ENCODE measurements at places on chromosomes 5 and 9.

GRCh38 chr9:130833031-130833990 lies 1.7 kb upstream of the ABL1 start:
- peak; percentile 20 for DNase-seq

DNA sequence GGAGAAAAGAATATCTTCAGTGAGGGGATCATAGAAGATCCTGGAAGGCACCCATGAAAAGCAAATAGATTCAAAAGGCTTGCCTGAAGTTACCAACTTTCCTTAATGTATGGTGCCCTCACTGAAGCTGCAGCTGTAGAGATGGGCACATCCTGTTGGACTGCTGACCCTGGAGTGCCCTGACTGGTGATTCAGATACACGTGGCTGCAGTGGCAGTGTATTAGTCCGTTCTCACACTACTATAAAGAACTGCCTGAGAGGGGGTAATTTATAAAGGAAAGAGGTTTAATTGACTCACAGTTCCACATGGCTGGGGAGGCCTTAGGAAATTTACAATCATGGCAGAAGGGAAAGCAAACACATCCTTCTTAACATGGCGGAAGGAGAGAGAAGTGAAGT lies 80.3 kb downstream of the OSMR start:
- DNase-seq = no peak

DNA sequence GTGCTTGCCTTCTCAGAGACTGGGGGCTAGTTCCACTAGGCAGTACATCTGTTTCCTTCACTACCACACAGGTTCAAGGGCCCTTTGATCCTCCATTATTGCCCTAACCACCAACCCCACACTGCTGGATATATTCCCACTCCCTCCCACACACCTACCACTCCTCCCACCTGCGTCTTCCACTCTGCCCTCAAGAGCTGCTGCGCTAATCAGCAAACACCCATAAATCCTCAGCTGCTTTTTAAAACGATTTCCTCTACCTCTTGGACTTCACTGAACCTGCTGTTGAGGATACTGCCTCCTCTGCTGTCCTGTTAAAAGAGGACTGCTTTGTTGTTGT lies 120.9 kb downstream of the MAPKAP1 start:
- no peak for DNase-seq

- DNase-seq = no peak
Measured at GRCh38 chr5:18114151-18114757, 480.0 kb downstream of the TAF11L14 start.

GRCh38 chr9:31715250-31715649 lies 669.2 kb upstream of the ACO1 start:
- no peak for DNase-seq

GRCh38 chr5:102759700-102760099 lies 4.6 kb downstream of the PAM start:
- no peak for DNase-seq

- peak; percentile 84 for DNase-seq
Measured at GRCh38 chr9:98087420-98088354, 31.2 kb downstream of the NANS start.

GRCh38 chr5:82808960-82809359 lies 268.2 kb downstream of the TMEM167A start:
- DNase-seq = no peak

DNA sequence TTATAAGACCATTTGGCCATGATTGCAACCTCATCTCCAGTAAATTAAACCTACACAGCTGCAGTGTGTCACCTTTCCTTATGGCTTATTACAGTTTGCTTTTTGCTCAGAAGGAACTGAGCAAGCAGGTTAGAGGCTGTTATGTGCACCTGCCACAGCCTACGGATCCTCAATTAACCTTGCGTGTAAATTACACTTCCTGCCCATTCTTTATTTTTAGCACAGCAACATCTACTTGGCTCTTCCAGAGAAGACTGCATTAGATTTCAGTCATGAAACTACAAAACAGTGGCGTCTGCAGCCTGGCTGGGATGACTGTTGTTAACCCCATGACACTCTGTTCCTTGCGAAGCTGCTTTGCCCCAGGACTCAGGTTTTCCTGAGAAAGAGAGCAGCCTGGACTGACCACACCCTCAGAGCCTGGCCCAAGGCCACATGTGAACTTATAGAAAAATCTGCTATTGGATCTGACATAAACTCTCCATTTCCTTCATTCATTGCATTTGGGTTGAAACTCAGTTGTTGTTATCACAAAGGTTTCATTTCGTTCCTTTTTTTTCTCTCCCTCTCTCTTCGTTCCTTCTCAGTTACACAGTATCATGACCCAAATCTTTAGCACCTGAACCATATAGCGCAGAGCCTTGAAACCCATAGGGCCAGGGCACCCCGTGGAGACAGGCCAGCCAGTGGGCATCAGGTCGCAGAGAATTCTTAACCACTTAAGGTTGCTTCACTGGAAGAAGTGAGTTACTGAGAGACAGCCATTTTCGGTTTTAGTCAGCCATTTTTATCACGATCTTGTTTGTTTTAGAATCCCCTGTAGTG lies 138.6 kb downstream of the PALM2AKAP2 start:
- DNase-seq = no peak

GRCh38 chr9:130042885-130043653 lies at the start of gene FNBP1:
Gene FNBP1, minus strand, starts transcription at chr9:130043189. Its CDS starts 214 bp downstream, at chr9:130042975.
- peak; percentile 91 for DNase-seq

- DNase-seq = no peak
Measured at GRCh38 chr5:170791325-170791954, 7.9 kb downstream of the GABRP start.

DNA sequence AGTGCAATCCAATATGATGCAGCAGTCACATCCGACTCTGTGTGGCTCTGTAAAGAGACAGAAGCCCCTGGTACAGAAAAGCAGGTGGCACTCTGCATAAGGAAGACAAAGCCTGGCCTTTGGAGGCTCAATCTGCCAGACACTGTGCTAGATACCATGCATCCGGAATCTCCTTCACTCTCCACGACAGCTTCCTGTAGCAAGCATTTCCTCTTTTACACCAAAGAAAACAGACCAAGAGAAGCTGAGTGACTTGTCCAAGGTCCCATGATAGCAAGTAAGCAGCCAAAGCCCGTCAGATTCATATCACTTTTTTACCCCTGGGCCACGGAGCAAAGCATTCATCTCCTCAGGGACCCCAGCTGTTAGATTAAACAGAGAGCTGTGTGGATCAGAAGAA lies 64.2 kb upstream of the SMIM23 start:
- no peak for DNase-seq

GRCh38 chr5:72138943-72139521 lies 31.8 kb downstream of the MAP1B start:
- DNase-seq = no peak

GRCh38 chr9:138075961-138076649 lies 198.5 kb downstream of the CACNA1B start:
- DNase-seq = no peak

DNA sequence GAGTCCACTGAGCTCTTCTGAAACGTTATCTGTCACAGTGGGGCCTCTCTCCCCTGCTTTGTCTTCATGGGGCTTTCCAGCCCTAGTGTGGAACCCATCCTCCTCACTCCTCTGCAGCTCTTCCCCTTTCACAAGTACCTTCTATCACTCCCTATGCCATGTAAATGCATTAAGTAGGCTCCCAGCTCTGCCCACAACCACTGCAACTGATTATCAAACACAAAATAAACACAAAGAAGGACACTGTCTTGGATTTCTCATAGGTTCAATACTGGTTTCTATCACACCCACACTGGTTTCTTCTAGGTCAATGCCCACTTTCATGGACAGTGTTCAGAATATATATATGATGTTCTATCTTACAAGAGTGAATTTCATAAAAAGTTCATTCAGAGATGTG lies 139.4 kb downstream of the GNAQ start:
- DNase-seq = no peak

DNA sequence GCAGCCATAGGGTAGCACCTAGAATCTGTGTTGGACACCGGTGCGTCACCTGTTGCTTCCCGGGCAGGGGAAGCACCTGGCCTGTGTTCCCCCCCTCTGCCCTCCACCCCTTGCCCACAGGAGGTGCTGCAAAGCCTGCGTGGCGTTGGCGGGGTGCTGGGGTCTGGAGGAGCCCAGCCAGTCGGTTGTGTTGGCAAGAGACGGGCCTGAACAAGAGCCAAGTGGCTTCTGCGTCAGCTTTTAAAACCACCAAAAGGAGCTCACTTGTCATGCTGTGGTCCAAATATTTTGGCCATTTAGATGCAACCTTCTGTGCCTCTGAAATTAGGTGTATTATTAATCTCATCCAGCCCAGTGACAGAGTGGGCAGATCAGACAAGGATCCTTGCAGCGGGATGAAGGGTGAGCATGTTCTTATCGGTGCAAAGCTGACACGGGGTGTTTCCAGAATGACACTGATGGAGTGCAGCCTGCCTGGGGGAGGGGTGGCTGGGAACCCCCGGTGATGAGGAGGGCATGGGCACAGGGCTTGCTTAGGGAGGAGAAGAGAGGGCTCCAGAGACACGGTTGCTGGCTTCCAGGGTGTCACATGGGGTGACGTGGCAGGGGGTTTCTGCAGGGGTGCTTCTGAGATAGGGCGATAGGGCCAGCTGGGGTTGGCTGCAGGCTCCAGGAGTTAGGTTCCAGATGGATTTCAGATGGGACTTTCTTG lies 9.7 kb upstream of the RXRA start:
- DNase-seq = no peak

DNA sequence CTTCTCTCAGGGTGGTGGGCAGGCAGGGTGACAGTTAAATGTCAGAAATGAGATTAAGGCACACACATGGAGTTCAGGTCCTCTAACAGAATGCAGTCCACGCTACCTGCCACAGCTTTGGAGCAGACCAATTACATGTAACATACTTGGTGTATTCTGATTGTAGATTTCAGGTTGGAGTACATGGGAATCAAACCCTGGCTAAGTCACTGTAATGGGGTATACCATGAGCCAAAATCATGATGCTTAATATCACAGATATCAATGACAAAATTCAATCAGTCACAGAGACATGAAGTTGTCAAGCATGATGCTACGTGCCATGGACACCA lies 48.9 kb downstream of the MEF2C start:
- DNase-seq = no peak

- no peak for DNase-seq
Measured at GRCh38 chr5:147746986-147747385, 35.5 kb downstream of the JAKMIP2 start.

GRCh38 chr9:110356639-110357395 lies 19.2 kb upstream of the TXNDC8 start:
- DNase-seq = no peak

DNA sequence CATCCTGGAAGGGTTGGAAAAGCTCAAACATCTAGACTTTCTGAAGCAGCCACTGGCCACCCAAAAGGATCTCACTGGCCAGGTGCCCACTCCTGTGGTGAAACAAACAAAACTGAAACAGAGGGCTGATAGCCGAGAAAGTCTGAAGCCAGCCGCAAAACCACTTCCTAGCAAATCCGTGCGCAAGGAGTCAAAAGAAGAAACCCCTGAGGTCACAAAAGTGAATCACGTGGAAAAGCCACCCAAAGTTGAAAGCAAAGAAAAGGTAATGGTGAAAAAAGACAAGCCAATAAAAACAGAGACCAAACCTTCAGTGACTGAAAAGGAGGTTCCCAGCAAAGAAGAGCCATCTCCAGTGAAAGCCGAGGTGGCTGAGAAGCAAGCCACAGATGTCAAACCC lies 87.6 kb downstream of the MAP1B start:
- DNase-seq = no peak

GRCh38 chr9:70120834-70121510 lies 77.3 kb downstream of the MAMDC2 start:
- DNase-seq = no peak

- no peak for DNase-seq
Measured at GRCh38 chr5:150862070-150862469, 15.7 kb downstream of the IRGM start.

DNA sequence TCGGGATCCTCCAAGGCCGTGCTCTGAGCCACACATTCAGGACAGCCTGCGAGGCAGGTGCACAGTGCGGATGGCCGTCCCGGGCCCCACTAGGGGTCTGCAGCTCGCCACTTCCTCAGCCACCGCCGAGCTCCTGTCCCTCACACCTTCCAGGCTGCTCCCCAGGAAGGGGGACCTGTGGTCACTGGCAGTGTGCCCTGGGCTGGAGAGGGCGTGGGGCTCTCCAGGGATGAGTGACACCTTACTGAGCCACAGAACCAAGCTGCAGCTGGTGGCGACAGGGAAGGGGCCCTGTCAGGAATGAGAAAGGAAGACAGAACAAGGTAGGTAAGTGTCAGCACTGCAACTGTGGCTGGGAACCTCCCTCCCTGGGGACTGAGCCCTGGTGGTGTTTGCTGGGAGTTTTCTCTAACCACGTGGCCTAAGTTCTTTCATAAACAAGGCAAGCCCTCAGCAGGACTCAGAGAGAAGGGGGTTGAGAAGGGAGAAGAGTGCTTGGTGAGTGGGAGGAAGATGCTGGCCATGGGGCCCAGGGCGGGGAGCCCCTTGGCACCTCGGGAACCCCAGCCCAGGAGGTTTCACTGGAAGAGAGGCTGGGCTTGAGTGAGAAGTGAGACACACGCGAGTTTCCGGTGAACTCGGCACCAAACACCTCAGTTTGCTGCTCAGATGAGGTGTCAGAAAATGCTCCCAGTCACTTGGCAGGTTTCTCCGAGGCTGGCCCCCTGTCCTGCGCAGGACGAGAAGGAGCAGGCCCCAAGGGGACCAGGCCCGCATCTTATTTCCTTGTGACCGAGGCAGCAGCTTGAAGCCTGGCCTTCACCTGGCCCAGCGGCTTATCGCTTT lies 5.2 kb downstream of the IL13 start:
- no peak for DNase-seq

GRCh38 chr5:175657593-175658271 lies at the start of gene HRH2:
Gene HRH2, plus strand, starts transcription at chr5:175658071. Its CDS starts 25,163 bp downstream, at chr5:175683234.
- DNase-seq = peak; percentile 56

DNA sequence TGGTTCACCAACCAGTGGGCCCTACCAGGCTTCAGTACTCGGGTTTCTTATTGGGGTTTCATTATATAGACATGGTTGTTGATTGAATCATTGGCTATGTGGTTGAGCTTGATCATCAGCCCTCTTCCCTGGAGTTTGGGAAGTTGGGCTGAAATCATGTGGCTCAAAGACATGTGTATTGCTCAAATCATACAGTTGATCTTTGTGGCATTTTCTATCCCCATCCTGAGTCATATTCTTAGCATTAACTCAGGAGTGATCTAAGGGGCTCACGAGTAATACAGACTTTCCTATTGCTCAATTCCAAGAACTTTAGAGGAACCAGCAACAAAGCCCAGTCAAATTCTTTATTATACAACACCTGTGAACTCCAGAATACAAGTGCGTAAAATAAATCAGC lies 66.2 kb downstream of the SMC5 start:
- DNase-seq = no peak

- no peak for DNase-seq
Measured at GRCh38 chr9:95125652-95126051, 191.9 kb downstream of the FANCC start.

All from right kidney (tissue), 9 donors.